ENCODE measurements at places on chromosomes 3 and 15.

GRCh38 chr15:74616366-74616939, 817 bp downstream of the CLK3 start:
- peak; percentile 37 for DNase-seq

- DNase-seq, result peak; percentile 30
Observed at GRCh38 chr3:79140708-79141107, 627.1 kb downstream of the ROBO1 start.

DNA sequence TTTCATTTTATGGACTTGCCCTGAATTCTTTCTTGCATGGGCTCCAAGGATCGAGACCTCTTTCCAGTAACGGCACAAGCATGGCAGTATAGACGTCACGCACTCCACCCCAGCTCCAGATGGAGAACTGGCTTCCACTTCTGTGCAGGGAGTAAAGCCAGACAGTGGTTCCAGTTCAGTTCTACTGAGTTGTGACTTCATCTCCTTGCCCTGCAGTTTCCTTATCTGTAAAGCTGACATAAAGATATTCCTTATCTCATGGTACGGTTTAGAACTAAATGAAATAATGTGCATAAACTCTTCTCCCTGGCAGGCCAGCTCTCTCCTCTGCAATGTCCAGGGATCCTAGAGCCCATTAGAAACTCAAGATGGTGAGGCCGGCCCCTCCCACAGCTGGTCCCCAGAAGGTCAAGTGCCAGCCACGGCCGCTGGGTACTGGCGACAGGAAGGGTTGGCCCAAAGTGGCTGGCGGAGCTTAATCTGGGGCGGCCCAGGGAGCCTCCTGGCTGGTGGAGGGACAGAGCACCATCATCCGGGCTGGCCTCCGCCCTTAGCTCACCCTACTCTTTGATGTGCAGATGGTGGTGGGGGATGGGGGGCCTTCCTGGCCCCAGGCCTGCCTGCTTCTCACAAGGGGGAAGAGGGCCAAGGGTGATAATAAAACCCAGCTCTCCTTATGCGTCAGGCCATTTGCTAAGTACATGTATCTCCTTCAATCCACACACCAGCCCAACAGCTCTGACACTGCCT, 7.2 kb downstream of the MESP2 start:
- no peak for DNase-seq

DNA sequence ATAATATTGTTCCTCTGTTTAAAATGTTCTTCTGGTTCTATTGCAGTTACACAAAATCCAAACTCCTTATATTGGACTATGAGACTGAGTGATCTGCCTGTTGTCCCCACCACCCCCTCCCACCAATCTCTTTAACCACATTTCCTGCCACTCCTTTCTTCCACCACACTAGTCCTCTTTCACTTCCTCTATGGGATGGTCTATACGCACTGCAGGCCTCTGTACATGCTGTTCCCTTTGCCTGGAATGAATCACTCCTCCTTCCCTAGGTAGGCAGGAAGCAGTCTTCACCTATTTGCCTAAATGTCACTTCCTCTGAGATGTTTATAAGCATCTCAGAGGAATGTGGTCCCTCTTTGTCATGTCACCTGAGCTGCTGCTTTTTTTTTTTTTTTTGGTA, 4.0 kb downstream of the MAP2K1 start:
- DNase-seq, result no peak

- DNase-seq, result no peak
Observed at GRCh38 chr3:12120374-12121140, 38.2 kb downstream of the TIMP4 start.

GRCh38 chr3:77304700-77305021, 264.8 kb downstream of the ROBO2 start:
- DNase-seq, result no peak

DNA sequence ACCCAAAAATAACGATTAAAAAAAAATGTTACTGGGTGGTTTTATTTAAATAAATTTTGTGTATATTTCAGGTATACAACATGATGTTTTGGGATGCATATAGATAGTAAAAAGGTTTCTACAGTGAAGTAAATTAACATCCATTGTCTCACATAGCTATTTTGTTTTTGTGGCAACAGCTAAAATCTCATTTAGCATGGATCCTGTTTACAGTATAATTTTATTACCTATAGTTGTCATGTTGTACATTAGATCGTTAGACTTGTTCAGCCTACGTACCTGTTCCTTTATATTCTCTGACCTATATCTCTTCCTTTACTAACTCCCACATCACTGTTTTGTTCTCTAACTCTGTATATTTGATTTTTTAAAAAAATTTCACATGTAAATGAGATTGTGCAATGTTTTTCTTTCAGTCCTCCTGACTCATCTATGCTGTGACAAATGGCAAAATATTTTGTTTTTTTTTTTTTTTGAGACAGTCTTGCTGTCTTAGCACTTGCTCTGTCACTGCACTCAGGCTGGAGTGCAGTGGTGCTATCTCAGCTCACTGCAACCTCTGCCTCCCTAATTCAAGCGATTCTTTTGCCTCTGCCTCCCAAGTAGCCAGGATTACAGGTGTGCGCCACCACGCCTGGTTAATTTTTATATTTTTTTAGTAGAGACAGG, 45.6 kb downstream of the OIP5 start:
- DNase-seq, result no peak

GRCh38 chr3:16482770-16483531, 30.5 kb downstream of the RFTN1 start:
- DNase-seq, result no peak

GRCh38 chr3:142003291-142003690, 126.8 kb downstream of the ATP1B3 start:
- no peak for DNase-seq

DNA sequence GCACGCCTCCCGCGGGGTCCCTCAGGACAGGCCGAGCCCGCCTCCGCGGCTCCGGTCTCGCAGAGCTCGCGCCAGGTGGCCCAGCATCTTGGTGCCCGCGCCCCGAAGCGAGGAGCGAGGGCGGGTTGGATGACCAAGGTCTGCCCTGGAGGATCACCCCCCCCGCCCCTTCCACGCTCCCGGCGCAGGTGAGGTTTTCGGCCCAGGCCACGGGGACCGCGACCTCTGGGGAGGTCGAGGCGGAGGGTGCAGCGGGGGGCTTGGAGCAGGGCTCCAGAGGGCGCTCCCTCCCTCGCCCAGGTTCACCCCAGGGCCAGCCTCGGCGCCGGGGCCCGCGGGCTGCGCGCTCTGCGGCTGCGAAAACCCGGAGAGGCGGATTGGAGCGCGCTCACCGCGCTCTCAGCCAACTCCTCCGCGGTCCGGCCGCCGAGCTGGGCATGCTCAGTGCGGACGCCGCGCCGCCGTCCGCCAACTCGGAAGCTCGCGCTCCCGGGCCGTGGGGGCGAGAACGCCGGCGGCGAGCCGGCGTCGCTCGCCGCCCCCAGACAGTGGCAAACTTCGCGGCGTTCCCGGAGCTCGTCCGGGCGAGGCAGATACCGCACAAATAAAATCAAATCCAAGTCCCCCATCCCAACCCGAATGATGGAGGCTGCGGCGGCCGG, at the start of gene MED12L:
Gene MED12L (plus strand): TSS at position 438 of the 662 bp plus-strand sequence. CDS start 1,263 bp downstream, outside the sequence.
- DNase-seq, result peak; percentile 34

GRCh38 chr3:112360561-112360960, 27.6 kb downstream of the CD200 start:
- DNase-seq, result no peak

DNA sequence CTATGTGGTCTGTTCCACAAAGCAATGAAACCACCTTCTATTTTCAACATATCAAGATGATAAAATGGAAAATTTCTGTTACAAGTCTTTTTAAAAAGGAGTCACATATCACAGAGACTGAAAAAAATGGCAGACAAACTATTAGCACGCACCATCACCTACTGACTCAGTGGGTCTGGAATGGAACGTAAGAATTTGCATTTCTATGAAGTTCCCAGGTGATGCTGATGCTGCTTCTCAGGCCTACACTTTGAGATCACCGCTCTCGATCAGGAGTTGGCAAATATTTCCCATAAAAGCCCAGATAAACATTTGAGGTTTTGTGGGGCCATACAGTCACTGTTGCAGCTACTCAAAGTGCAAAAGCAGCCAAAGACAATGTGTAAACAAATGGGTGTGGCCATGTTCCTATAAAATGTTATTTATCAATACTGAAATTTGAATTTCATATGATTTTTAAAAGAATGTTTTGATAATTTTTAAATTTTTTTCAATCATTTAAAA, 142.9 kb downstream of the ADAM10 start:
- no peak for DNase-seq

- peak; percentile 82 for DNase-seq
Observed at GRCh38 chr3:117036259-117036799, 326.8 kb downstream of the TUSC7 start.

GRCh38 chr3:33795856-33796536, 2.4 kb upstream of the PDCD6IP start:
- DNase-seq, result no peak

DNA sequence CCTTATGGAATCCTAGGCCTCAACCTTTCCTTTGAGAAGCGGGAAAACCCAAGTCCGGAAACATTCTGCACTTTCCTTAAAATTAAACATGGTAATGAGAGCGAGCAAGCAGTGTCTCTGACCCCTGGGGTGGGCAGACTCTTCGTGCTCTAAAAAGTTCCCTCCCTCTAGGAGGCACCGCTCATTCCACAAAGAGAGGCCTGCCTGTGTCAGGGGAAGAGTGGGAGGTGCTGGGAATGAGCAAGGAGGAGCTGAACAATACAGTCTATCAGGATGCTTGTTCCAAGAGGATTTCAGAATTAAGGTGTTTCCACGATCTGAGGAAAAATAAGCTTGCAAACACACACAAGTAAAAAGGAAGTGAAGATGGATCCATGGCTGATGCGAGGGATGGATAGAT, 6.0 kb upstream of the RLBP1 start:
- no peak for DNase-seq

DNA sequence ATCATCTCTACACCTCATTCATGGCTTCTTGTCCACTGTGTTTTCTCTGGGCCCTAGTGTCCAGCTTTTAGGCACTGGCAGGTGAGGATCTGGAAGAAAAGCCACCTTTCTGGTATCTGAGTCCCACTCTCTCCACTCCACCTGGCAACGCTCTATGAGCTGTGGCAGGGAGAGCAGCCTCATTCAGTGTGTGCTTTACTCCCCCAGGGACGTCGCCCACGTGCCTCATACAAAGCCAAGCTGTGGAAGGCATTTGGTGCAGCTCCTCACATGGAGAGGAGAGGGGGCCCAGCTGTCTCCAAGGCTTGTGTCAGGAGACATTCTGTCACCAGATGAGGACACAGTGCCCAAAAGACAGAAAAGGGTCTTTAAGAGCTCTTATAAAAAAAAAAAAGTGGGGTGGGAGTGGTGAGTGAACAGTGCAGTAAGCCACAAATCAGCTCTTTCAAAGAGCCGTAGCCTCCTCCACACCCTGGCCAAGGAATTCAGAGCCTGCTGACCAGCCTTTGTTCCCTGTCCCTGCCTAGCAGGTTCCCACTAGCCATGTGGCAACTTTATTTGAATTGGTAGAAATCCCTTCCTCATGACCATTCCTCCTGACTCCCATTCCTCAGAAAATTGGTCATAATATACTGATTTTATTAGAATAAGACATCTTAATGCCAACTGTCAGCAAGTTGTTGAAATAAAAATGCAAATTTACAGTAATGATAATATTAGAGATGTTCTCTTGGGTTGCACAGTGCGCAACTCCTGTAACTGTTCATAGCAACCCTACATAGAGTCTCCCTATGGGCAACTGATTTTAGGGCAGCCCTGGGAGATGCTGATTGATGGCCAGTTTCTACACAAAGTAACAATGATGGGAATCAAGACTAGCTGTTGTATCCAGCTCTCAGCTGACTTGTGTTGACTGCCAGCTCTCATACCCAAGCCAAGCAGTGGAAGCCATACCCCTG, 29.5 kb downstream of the GALNT15 start:
- no peak for DNase-seq

DNA sequence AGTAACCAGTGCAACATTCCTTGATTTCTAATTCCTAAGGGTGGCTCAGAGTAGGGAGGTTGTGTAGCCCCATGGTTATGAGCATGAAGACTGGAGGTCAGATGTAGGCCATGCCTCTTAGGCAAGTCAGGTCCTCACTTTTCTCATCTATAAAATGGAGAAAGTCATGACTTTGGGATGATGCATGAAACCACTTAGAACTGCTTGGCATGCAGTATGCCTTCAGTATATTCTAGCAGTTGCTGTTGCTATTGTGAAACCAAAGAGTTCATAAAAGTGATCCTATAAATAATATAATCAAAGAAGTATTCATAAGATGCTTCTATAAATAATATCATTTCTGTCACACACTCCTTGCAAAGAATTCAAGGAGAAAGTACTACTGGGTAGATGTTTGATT, 65.5 kb downstream of the TMEM108 start:
- no peak for DNase-seq
